ENCODE measurements at places on chromosomes 13 and 19.

DNA sequence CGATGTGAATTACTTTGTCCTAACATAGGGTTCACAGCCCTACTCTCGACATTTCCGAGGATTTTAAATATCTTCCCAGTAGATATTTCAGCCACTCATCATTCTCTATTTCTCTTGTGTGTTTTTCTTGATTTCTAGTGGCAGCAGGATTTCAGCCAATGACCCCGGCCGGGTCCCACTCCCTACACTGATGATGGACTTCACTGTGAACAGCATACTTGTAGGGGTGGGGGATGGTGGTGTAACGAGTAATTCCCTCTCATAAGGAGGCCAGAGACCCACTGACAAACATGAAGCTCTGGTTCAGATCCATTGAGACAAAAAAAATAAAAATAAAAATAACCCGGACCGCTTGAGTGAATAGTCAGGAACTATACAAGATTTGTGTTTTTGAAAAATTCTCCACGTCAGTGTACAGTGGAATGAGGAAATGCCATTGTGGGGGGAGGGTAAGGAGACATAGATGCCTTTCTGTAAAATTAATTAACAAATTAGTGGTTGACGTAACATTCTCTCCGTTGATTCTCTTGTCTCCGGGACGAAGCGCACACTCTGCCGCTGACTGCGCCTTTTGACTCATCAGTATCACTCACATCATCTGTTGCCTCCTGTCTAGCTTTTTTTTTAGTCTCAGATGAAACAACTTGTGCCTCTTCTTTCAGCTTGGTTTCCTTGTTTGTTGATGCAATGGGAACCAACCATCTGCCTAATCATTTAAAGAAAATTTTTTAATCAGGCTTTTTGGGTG is 48.8 kb upstream of the IRS2 start:
- no peak for DNase-seq

DNA sequence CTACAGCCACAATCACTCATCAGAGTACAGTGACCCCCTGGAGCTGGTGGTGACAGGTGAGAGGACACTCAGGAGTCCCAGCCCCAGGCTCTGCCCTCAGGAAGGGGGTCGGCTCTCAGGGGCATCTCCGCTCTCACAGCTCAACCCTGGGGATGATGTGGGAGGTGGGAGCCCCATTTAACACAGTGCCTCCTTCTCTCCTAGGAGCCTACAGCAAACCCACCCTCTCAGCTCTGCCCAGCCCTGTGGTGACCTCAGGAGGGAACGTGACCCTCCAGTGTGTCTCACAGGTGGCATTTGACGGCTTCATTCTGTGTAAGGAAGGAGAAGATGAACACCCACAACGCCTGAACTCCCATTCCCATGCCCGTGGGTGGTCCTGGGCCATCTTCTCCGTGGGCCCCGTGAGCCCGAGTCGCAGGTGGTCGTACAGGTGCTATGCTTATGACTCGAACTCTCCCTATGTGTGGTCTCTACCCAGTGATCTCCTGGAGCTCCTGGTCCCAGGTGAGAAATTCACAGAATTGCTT is 1.0 kb downstream of the LILRA2 start:
- DNase-seq: no peak

- no peak for DNase-seq
Measured at GRCh38 chr13:110957181-110957884, 42.5 kb upstream of the ANKRD10 start.

DNA sequence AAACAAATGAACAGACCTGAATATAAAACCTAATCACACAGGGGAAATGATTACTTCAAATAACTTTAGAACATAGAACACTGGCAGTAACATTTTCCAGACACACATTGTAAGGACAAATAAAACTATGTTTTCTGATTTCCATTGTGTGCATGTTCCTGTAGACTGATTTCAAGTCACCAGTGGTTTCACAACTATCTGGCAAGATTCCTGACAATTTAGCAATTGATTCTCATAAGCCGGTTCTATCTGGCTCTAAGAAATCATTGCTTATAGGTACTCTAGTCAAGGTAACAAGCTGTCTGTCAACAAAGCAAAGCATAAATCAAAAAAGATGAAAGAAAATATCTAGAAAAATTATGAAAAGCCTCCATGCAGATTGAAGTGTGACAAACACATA is 19.6 kb upstream of the PCCA start:
- no peak for DNase-seq

GRCh38 chr19:16075430-16076153 is 703 bp upstream of the TPM4 start:
- no peak for DNase-seq

- DNase-seq: no peak
Measured at GRCh38 chr13:114286808-114287207, 5.4 kb downstream of the UPF3A start.

- no peak for DNase-seq
Measured at GRCh38 chr19:28170066-28170465, 1042.9 kb downstream of the UQCRFS1 start.

DNA sequence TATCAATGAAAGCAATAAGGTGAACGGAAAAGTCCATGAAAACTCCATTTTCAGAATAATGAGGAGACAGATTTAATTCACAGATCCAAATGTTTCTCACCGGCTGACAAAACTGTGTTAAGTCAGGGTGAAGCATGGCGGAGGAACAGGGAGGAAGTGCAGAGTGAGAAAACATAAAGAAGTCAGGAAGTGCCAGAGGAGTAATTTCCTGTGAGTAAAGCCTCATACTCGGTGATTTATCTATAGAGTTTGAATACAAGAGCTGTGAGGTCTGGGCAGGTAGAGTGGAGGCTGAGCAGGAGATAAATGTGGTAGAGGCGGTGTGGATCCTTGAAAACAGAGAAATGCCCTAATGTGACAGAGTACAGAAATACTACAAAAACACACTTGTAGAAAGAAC is 11.4 kb downstream of the CARD8 start:
- peak; percentile 33 for DNase-seq

DNA sequence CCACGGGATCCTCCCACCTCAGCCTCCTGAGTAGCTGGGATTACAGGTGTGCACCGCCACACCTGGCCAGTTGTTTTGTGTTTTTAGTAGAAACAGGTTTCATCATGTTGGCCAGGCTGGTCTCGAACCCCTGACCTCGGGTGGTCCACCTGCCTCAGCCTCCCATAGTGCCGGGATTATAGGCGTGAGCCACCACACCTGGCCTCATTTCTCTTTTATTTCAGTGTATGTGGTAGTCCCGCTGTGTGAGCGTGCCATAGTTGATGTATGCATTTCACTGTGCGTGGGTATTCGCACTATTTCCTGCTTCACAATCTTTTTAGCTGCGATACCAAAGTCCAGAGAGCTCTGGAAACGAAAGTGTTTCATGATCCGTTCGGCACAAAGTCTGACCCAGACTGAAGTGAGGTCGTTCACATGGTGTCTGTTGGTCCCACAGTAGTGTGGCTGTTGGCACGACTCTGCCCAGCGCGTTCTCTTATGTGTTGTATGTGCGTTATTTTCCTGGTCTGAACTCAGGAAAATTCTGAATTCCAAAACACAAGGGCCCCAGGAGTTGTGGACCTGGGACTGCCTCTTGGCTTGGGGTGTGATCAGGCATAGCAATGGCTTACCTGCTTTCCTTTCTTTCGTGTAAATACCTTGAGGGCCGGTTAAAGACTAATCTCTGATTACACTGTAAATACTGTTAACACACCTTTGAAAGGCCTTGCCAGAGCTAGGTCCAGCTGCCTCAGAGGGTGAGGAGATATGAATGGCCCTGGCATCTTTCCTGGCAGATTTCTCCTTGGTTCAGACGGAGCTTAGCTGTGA is 8.6 kb downstream of the EPN1 start:
- DNase-seq: no peak

DNA sequence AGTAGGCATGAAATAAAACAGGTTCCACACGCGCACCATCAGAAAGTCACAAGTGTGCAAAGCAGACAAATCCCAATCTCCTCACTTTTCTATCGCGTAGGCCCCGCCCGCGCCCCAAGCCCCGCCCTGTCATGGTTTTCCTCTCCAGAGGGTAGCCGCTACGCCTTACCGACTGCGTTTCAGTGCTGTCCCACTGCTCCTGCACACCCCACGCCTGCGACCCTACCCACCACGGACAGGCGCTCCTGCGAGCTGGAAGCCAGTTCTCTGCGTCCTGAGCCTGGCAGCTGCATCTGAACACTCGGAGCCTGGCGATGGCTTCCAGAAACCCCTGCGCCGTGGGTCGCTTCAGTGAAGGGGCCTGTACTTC is 379 bp upstream of the ZNF470 start:
- DNase-seq: peak; percentile 33

DNA sequence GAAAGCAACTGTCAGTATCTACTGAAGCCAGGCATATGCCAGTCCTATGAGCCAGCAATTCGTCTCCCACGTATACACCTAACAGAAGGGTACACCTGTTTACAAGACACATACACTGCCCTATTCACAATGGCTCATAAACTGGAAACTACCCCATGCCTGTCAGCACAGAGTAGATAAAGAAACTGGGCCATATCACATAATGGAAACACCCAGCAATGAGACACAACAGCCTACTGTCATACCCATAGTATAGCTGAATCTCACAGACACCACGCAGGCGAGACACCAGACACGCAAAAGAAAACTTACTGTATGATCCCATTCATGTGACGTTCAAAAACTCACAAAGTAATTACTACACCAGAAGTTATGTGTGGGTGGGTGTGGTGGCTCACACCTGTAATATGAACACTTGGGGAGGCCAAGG is 15.7 kb downstream of the NOSIP start:
- peak; percentile 42 for DNase-seq

DNA sequence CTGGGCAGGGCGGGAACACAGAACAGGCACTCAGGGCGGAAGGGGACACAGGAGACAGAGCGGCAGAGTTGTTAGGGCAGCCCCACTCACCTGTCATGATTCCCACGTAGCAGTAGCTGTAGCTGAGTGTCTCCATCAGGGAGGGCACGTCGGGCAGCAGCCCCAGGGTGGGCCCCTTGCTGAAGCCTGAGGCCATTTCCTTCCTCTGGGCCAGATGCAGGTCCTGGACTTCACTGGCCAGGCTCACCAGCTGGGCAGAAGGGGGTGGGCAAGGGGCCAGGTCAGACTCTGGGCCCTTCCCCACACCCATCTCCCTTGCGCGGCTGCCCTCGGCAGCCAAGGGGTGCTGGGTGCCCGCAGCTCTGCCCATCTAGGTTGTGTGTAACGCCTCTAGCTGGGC is 5.9 kb downstream of the MBOAT7 start:
- no peak for DNase-seq

- no peak for DNase-seq
Measured at GRCh38 chr19:9309974-9310446, 372 bp upstream of the ZNF699 start.

DNA sequence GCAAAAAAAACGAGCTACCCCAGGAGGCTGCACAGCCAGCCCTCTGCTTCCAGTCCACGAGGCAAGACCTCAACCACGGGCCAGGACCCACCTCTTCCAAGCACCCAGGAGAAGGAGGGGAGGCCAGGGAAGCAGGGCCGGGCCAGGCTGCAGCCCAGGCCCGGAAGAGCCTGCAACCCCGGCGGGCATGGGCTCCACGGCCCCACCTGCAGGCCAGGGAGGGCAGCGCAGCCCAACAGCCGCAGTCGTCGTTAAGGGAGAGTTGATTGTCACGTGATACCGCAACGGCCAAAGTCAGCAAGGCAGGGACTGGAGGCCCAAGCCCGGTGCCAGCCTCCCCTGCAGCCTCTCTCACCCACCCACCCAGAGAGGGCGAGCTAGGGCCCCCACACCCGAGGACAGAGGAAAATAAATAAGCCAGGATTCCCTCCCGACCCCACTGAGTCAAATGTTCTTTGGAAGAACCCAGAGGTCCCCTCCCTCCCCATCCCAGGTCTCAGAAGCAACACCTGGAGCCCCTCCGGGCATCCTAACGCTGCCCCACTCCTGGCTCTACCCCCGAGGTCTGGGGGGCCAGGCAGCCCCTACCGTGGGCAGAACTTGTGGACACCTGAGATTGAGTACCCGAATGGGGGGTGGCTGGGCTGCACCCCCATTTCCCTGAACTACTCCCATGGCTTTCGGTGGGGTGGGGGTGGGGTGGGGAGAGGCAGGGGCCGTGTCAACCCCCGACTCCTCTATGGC is 5.2 kb upstream of the REXO1 start:
- DNase-seq: peak; percentile 78

- DNase-seq: no peak
Measured at GRCh38 chr19:13022111-13022858, 27.0 kb downstream of the NFIX start.

- no peak for DNase-seq
Measured at GRCh38 chr13:114044486-114044885, 70.6 kb upstream of the C13orf46 start.

DNA sequence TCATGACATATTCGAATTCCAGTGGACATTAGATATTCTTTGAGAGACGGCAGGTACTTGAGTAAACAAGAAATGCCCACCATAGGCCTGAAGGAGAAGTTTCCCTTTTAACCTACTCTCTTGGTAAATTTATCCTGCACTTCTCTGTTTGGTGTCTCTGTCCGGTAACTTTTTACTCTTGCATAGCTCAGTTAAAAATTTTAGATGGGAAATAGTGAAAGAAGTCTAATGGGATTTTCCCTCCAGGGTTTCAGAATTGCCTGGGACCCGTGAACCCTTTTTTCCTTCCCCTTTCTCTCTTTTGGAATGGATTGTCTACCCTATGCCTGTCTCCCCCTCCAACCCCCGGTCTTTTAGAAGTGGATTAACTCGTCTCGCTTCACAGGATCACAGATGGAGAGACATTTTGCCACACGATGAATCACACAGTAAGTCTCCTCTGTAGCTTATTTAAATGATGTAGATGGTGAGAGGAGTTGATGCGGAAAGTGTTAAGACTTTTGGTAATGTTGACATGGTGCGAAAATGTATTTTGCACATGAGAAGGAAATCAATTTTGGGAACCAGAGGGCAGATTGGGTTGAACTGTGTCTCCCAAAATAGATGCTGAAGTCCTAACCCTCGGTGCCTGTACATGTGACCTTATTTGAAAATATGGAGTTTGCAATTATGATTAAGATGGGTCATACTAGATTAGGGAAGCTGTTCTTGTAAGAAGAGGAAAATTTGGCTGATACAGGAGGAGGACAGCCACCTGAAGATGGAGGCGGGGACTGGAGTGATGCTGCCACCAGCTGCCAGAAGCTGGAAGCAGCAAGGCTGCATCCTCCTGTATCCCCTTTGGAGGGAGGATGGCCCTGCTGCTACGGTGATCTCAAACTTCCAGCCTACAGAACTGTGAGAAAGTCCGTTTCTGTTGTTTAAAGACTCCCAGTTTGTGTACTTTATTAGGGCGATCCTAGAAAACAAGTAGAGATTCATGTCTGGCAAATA is 711 bp upstream of the MIPEP start:
- DNase-seq: no peak

GRCh38 chr19:16561382-16561781 is 10.8 kb downstream of the SLC35E1 start:
- no peak for DNase-seq

GRCh38 chr19:41932259-41932719 is 4.0 kb upstream of the ERFL start:
- no peak for DNase-seq
